ENCODE measurements at places on chromosomes 1 and 21.

GRCh38 chr1:22197644-22198043 lies 54.7 kb upstream of the WNT4 start:
- DNase-seq = no peak

DNA sequence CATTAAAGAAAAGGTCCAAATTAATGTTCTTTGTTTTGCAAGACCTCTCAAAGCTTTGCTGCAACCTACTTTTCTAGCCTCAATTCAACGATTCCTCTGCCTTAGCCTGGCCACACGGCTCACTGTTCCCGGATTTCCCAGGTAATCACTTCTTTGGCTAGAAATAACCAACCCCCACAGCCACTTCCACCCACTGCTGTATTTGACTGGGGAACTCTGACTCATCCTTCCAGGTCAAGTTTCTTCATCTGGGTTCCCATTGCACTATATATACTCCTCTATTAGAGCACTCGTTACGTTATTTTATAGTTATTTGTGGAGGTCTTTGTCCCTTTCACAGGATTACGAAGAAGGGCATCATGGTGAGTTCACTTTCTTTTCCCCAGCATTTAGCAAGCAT lies 185.9 kb downstream of the CACNA1E start:
- DNase-seq = no peak

GRCh38 chr1:35536556-35537162 lies 20.5 kb downstream of the KIAA0319L start:
- no peak for DNase-seq

- no peak for DNase-seq
Measured at GRCh38 chr1:151287767-151288500, 5.8 kb downstream of the ZNF687 start.

DNA sequence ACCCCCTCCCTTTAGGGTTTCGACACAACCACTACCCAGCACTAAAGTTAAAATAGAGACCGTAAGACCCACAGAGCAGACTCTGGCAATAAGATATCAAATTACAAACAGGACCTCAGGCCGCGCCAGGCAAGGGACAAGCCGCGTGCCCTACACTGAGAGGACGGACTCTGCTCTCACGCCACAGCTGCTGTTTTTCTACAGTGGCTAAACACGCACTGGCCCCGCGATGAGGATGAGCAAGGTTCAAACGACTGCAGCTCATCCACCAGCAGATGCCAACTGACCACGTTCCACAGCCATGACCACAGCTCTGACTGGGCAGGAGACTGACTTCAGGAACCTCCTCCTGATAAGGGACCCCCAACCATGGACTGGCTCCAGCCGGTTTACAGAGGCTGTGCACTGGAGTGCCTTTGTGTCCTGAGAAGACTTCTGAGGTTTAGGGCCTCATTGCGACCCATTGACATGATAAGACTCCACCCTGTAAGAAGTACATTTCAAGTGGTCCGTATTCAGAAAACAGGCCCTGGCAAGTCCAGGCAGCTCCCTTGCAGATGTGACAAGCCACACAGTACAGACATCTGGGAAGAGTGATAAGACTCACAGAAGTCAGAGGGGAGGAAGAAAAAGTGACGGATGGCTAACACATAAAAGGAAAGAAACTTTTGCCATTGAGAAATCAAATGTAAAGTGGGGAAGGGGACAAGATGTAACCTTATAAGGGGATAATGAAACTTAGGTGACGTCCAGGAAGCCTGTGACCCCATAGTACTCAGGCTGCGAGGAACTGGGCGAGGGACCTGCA lies 1.5 kb upstream of the KRTAP10-6 start:
- no peak for DNase-seq

- no peak for DNase-seq
Measured at GRCh38 chr1:75053207-75053606, 81.0 kb upstream of the LHX8 start.

GRCh38 chr1:227482023-227482299 lies 81.4 kb upstream of the ZNF678 start:
- no peak for DNase-seq

DNA sequence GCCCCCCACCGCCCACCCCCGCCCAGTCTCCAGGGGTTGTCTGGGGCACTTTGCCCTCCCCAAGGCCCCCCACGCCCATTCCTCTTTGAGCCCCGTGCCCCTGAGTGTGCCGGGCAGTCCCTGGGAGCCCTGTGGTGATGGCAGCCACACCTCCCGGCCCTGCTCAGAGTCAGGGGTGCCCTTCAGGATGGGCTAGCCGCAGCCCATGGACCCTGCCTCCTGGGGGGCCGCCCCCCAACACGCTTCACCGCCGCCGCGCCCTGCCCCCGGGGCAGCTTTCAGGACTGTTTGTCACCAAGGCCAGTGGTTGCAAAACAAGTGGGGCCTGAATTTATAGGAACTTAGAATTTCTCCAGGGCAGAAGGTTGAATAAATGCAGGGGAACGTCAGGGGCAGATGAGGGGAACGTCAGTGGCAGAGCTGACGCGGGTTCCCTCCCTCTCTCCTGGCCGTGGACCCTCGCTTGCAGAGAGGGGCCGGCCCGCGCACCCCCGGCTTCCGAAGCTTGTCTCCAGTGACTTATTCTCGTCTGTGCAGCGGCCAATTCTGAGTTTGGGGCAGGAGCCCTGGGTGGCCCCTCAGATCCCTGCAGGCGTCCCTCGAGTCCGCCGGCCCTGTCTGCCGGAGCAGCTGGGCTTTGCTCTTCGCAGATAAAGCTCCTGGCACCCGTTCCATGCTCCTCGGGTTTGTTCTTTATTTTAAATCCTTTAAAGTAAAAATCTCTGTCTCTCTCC lies 41.2 kb upstream of the ADARB1 start:
- no peak for DNase-seq

DNA sequence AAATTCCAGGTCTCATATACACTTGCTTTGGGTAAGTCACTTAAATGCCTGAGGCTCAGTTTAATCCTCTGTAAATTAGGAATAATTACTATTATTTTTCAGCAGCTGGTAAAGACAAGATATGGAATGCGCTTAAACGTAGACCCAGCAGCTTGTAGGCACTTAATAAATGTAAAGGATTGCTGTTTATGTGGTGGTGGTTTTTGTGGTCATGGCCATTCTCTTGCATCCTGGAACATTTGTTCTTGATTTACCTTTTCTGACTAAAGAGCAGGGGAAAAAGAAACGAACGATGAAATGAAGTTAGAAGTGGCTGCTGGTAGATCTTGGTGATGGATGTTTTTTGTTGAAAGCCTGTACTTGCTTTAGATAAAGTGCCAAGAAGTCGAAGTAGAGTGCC lies 195.0 kb upstream of the FOXD3 start:
- DNase-seq = no peak

- peak; percentile 33 for DNase-seq
Measured at GRCh38 chr1:38872401-38873026, 634 bp downstream of the MYCBP start.

GRCh38 chr1:105684714-105685113 lies 1371.8 kb upstream of the PRMT6 start:
- DNase-seq = no peak

GRCh38 chr21:42937960-42938605 lies 12.7 kb upstream of the ERVH48-1 start:
- DNase-seq = no peak

DNA sequence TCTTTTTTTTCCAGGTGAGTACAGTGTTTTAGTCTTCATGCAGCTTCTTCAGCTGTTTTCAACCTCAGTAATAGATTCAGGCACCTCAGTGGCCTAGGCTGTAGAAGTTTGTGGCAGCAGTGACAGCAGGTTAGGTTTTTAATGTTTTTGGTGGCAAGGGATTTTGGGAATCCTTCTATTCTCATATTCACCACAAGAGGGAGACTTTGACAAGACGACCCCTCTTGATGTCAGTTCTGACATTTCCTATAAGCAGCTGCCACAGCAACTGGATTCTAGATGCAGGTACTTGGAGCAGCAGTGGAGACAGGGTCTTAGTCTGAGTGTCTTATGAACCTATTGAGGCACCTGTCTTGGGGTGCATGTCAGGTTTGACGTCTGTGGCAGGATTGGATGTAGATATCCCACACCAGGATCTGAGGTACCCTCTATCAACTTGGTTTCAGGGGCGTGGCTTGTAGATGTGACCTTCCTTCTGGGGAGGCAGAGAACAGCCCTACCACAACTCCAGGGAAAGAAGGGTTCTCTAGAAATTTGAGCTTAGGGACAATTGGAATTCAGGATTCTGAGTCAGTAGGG lies 1104.2 kb upstream of the TMPRSS15 start:
- peak; percentile 7 for DNase-seq

DNA sequence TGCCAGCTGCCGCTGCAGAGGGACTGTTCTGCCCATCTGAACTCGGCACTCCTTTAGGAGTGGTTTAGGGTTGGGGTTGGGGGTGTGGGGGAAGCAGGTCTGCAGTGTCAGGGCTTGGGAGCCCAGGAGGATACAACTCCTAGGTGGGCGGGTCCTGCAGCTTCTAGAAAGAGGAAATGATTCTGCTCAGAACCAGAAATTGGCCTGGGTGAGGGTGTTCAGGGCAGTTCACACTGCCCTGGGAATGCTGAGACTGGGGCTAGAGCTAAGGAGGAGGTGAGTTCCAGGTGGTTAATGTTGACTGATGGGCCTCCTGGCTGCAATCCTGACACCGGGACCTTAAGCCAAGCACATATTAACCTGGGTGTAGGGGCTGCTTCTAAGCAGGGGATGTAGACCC lies 4.8 kb upstream of the SLC26A9 start:
- peak; percentile 75 for DNase-seq

DNA sequence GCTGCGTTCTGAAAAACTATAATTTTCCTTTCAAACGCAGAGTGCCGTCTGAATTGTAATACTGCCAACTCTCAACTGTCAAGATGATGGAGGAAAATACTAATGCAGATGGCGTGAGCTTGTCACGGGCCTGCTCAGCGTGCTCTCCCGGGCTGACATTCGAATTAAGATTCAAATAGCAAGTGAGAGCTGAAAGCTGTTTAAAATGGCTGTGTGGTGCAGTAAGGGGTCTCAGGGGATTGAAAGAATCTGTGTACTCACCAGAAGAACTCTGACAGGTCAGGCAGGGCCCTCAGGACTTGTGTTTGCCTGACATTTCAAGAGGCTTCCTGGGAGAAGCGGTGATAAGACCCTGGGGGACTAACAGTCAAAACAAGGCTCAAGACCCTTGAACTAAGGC lies 33.1 kb downstream of the ZMYND12 start:
- DNase-seq = no peak

DNA sequence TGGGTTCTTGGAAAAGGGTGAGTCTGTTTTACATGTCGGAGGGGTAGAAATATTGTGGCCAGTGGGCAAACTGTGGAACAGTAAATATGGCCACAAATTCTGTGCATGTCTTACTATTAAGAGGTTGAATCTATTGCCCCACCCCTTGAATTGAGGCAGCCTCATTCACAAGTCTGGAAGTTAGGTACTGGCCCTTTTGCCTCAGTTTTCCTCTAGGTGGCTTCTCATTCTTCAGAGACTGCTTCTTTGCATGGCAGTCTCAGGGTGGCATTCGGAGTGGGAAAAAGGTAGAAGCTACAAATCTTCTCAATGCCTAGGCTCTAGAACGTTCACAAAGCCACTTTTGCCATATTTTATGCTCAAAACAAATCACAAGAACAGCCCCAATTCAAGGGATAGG lies 57.2 kb downstream of the SLC9C2 start:
- no peak for DNase-seq

DNA sequence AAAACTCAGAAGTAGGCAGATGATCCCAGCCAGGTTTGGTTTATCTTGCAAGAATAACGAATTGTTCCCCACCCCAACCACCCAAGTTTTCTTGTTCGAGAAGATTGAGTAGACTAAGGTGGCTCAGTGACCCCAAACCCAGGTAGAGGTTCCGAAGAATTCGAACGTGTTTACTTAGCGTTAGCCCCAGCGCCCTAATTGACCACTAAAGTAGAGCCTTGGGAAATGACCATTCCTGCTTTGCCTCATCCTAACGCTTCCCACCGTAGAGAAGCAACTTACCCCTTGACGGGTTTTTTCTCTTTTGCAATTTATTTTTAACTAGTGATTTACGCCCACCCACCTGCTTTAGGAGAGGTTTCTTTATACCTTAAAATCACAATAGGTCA lies 870 bp downstream of the FBXO28 start:
- DNase-seq = peak; percentile 16

- no peak for DNase-seq
Measured at GRCh38 chr1:90580176-90580575, 136.9 kb downstream of the BARHL2 start.

DNA sequence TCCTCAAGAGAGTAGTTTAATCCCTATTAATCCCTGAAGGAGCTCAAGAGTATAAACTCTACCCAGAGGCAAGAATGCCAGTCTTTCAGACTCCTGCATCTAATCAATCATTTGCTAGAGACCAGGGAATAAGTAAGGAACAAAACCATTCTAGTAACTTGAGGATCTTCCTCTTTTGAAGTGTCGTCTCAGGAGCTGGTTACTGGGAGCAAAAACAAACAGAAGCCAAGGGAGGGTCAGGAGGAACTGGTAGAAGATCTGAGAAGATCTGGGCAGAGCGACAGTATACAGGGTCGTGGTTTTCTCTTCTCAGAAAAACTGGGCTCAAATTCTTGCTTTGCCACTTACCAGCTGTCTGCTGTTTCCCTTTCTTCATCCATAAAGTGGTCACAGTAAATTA lies 69.3 kb downstream of the RPS6KA1 start:
- DNase-seq = peak; percentile 58
